ENCODE measurements at places on chromosomes 4 and X. TPM values are rescaled to one million over a fixed set of nuclear protein-coding genes. Genes with fewer than 3 reads are reported as not detected.

DNA sequence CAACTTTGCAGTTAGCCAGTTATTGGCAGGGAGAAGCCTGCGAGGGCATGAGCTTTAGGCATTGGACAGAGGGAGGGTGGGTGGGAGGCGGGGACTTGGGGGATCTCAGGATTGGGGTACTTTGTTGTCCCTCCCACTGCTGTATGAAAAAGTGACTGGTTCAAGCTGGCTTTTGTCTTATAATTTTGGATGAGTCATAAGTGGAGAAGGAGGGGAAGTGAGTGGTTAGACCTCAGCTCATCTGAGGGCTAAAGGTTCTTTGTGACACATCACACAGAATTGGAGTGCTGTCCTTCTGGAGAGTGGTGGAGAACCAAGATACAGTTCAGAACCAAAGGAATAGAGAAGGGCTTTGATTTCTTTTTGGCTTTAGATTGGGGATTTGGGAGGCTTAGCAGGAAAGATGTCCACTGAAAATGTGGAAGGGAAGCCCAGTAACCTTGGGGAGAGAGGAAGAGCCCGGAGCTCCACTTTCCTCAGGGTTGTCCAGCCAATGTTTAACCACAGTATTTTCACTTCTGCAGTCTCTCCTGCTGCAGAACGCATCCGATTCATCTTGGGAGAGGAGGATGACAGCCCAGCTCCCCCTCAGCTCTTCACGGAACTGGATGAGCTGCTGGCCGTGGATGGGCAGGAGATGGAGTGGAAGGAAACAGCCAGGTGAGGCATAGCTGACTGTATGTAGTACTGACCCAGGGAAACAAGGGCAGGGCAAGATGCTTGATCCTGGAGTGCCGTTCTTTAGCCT is at the start of gene SLC4A4:
Gene SLC4A4, plus strand, starts transcription at position 175 of the 748 bp plus-strand sequence.
- no peaks in the 10 kb centered on the region for H3K36me3 ChIP-seq
- no peak for DNase-seq
- no peak within 1 kb of the TSS for H3K27ac ChIP-seq
- H3K27me3 ChIP-seq = no peaks in the 10 kb centered on the region

DNA sequence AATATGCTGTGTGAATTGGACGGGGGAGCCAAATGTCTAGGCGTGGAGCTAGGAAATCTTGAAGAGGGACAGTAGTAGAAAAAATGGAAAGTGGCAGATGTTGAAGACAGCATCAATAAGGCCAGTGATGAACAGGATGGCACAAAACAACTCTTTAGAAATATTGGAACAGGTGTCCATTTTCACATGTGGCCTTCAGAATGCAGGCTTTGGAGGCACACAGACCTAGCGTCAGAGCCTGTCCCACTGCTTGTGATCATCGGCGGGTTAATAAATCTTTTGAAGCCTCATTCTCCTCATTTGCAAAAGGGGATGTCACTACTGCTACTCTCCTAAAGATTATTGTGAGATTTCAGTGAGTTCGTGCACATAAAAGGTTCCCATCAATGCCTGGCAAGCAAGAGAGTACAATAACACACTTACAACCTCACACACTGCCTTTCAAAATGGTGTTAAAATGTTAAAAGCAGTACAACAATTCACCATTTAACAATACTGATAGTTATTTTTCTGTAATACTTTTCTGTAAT is 2.4 kb downstream of the PDLIM3 start:
- no peak for DNase-seq
- no peak overlapping the region for H3K4me3 ChIP-seq
- peaks cover 15% of the 10 kb centered on the region for H3K27me3 ChIP-seq
- no peaks in the 10 kb centered on the region for H3K36me3 ChIP-seq

DNA sequence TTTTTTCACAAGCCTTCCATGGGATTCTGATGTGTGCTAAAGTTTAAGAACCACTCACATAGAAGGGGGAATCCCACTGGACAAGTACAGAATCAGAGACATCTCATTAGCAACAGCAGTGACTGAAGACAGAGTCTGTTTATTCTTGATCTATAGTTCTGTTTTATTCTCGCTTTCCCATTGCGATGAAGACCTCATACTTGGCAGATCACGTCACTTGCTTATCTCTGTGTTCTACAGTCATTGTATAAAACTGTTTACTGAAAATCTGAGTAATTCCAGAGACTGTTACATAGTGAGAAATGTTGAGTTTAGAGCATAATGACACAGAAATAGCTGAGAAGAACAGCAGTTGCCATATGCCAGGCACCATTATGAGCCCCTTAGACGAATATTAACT is 185.5 kb downstream of the PTTG2 start:
- no peaks in the 10 kb centered on the region for H3K36me3 ChIP-seq
- H3K4me3 ChIP-seq = no peak overlapping the region

DNA sequence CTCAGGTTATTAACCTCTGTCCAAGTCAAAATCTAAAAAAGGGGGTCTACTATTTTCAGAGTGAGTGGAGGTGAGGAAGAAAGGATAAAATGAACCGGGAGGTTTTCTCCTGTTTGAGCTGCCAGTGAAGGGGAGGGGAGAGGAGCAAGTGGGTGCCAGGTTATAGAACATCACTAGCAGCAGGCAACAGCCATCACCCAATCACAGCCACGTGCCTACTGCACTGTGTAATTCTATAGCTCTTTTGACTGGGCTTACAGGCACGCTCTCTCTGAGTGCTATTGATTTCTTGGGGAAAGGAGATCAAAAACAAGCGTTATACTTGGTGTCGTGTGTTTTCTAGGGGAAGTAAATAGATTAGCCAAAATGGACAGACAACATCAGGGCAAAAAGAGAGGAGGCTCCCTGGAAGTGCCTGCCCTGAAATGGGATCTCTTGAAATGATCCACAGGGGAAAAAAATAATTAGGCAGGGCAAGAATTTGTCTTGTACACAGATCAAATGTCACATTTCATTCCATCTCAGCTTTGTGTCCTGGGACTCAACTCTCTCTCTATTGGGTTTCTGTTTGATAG is 300.5 kb upstream of the LCORL start:
- peaks cover 3% of the 10 kb centered on the region for H3K27me3 ChIP-seq
- H3K4me3 ChIP-seq = no peak overlapping the region
- no peak for DNase-seq
- no peak overlapping the region for H3K27ac ChIP-seq
- no peaks in the 10 kb centered on the region for H3K4me1 ChIP-seq

- DNase-seq = no peak
- peaks cover 2% of the 10 kb centered on the region for H3K36me3 ChIP-seq
- H3K27me3 ChIP-seq = no peaks in the 10 kb centered on the region
- peaks cover 14% of the 10 kb centered on the region for H3K4me1 ChIP-seq
Measured at GRCh38 chr4:2604614-2605013, 68.2 kb downstream of the FAM193A start.

Gene EDA2R
- 1.6 TPM for total RNA-seq

DNA sequence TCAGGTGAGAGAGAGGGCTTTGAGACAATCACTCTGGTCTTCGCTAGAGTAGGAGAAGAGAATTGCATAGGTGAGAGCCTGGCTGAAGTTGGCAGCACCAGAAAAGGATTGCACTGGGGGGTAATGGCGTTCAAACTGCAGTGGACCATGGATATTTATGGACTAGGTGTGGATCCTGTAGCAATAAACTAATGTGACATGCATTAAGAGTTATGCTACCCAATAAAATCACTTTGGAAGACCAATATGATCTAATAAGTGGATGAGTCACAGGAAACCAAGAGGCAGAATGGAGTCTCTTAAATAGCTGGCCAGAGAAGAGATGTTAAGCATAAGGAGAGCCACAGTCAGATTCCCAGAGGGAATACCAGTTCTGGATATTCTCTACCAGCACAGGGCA is 259.8 kb downstream of the FBXO8 start:
- H3K36me3 ChIP-seq = no peaks in the 10 kb centered on the region
- no peak overlapping the region for H3K27ac ChIP-seq
- no peak for DNase-seq
- H3K4me3 ChIP-seq = no peak overlapping the region
- no peaks in the 10 kb centered on the region for H3K27me3 ChIP-seq
- H3K4me1 ChIP-seq = no peaks in the 10 kb centered on the region

- H3K27me3 ChIP-seq = no peaks in the 10 kb centered on the region
- no peak overlapping the region for H3K27ac ChIP-seq
- no peak for DNase-seq
- H3K36me3 ChIP-seq = no peaks in the 10 kb centered on the region
- H3K4me1 ChIP-seq = peaks cover 7% of the 10 kb centered on the region
- H3K4me3 ChIP-seq = no peak overlapping the region
Measured at GRCh38 chrX:30659421-30659820, 6.2 kb downstream of the GK start.

Gene TSPAN7
- 10.7 TPM for total RNA-seq

GRCh38 chrX:1582686-1583437 is 8.5 kb upstream of the AKAP17A start:
- no peaks in the 10 kb centered on the region for H3K4me1 ChIP-seq
- no peak overlapping the region for H3K27ac ChIP-seq

Gene LONRF3
- 4.1 TPM for total RNA-seq

Gene NRK
- 0.64 TPM for total RNA-seq

GRCh38 chr4:115454228-115454627 is 340.8 kb upstream of the NDST4 start:
- no peak for DNase-seq
- H3K4me3 ChIP-seq = no peak overlapping the region
- no peak overlapping the region for H3K27ac ChIP-seq
- no peaks in the 10 kb centered on the region for H3K4me1 ChIP-seq

GRCh38 chr4:122450847-122451246 is 5.7 kb downstream of the IL2 start:
- no peak overlapping the region for H3K27ac ChIP-seq
- H3K27me3 ChIP-seq = no peaks in the 10 kb centered on the region
- no peak for DNase-seq
- no peak overlapping the region for H3K4me3 ChIP-seq

GRCh38 chr4:54004463-54004862 is 59.9 kb downstream of the CHIC2 start:
- peaks cover 3% of the 10 kb centered on the region for H3K4me1 ChIP-seq
- no peak overlapping the region for H3K4me3 ChIP-seq
- H3K27me3 ChIP-seq = no peaks in the 10 kb centered on the region
- DNase-seq = no peak
- H3K36me3 ChIP-seq = peaks cover 10% of the 10 kb centered on the region

Gene DAPP1
- total RNA-seq = 14.6 TPM

GRCh38 chrX:46704767-46705386 is 54.0 kb downstream of the SLC9A7 start:
- no peak for DNase-seq
- H3K4me3 ChIP-seq = no peak overlapping the region
- H3K4me1 ChIP-seq = no peaks in the 10 kb centered on the region
- H3K27me3 ChIP-seq = no peaks in the 10 kb centered on the region

Gene GRK4
- 4.2 TPM for total RNA-seq

Gene MAGEA2
- not detected for total RNA-seq

- no peak for DNase-seq
- peaks cover 2% of the 10 kb centered on the region for H3K4me1 ChIP-seq
- peaks cover 8% of the 10 kb centered on the region for H3K36me3 ChIP-seq
Measured at GRCh38 chr4:86631166-86631565, 37.1 kb downstream of the PTPN13 start.

GRCh38 chr4:166293556-166293955 is 420.5 kb downstream of the TLL1 start:
- no peaks in the 10 kb centered on the region for H3K4me1 ChIP-seq
- no peak overlapping the region for H3K27ac ChIP-seq
- no peaks in the 10 kb centered on the region for H3K27me3 ChIP-seq
- no peaks in the 10 kb centered on the region for H3K36me3 ChIP-seq

DNA sequence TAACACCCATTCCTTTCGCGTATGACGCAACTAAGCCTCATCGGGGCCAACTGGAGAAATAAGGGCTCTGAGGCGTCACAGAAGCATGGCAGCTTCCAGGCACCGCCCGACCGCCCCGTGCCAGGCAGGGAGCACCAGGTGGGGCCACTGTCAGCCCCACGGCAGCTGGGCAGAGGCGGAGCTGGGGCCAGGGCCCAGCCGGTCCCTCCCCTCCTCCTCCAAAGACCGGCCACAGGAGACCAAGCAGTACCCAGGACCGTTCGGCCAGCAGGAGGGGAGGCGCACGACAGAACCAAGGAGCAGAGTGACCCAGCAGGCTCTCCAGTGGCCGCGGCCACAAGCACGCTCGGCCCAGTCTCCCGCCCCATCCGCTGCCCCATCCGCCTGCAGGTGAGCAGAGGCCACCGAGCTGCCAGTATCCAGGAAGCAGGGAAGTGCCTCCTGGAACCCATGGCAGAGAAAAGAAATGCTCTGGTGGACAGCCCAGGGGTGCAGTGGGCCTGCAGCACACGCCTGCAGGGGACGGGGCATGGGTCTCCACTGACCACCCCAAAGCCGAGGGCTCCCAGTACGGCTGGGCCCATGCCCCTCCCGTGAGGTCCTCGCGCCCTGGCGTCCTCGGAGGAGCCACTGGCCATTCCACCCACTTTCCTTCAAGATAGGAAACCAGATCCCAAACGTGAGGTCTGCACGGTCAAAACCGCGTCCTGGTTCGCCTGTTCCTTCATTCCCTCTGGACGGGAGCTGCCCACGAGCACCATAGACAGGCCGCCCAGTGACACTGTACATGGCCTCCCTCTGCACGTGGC is 9.6 kb downstream of the CTBP1 start:
- peak; percentile 69 for DNase-seq
- peaks cover 44% of the 10 kb centered on the region for H3K4me1 ChIP-seq
- H3K27ac ChIP-seq = no peak overlapping the region

DNA sequence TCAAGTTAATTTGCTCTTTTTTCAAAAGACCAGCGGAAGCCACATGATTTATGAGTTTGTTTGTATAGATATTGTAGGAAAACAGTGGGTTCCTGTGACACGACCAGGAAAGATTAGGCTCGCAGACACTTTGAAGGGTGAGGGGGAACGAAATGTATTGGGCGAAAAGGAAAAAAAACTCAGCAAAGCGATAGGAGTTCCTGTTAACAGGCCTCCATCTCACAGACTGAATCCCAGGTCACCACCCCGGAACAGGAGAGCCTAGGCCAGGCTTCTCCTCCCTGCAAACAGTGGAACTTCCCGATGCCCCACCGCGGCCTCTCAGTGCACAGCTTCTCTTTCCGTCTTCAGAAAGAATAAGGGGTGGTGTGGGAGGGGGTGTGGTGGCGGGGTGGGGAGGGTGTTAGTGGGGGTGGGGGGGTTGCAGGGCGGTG is 181.8 kb upstream of the GPRIN3 start:
- H3K27ac ChIP-seq = no peak overlapping the region
- no peak overlapping the region for H3K4me3 ChIP-seq
- H3K27me3 ChIP-seq = no peaks in the 10 kb centered on the region
- no peaks in the 10 kb centered on the region for H3K4me1 ChIP-seq

GRCh38 chr4:24607334-24607733 is 23.0 kb upstream of the DHX15 start:
- no peaks in the 10 kb centered on the region for H3K36me3 ChIP-seq
- no peaks in the 10 kb centered on the region for H3K4me1 ChIP-seq

All from suprapubic skin (tissue), 4 donors.